ENCODE measurements at places on chromosomes 12 and 14. TPM values are rescaled to one million over a fixed set of nuclear protein-coding genes. Genes with fewer than 3 reads are reported as not detected.
A peak's percentile ranks its signal among the peaks of the same experiment; 100 is the strongest.

- no peak overlapping the region for H3K27ac ChIP-seq
- H3K4me1 ChIP-seq = no peaks in the 10 kb centered on the region
Observed at GRCh38 chr12:89895591-89895990, 187.0 kb upstream of the ATP2B1 start.

DNA sequence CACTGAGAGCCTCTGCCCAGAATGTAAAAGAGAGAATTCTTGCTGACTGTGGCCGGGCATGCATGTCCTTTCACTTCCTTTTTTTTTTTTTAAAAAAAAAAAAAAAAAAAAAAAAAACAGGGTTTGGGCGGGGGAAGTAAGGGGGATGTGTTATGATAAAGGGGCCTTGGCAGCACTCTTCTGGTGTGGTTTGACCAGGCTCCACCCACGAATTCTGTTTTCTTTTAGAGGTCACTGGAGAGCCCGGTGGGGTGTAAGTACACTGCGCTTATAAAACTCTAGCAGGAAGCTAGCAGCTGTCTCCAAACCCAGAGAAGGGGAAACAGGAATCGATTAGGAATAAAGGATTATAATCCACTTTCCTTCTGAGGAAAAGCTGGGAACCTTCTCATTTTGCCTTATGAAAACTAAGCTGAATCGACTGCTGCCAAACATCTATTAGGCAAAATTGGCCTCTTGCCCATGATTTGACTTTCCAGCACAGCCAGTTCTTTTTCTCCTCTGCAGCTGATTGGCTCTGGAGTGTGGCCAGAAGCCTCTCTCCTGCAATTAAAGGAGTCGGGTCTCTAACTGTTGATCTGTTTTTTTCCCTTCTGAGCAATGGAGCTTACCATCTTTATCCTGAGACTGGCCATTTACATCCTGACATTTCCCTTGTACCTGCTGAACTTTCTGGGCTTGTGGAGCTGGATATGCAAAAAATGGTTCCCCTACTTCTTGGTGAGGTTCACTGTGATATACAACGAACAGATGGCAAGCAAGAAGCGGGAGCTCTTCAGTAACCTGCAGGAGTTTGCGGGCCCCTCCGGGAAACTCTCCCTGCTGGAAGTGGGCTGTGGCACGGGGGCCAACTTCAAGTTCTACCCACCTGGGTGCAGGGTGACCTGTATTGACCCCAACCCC is 27.7 kb upstream of the HIGD1C start:
- peak overlapping the region; percentile 82 for H3K27ac ChIP-seq
- no peaks in the 10 kb centered on the region for H3K27me3 ChIP-seq
- H3K36me3 ChIP-seq = no peaks in the 10 kb centered on the region
- H3K4me1 ChIP-seq = peaks cover 36% of the 10 kb centered on the region

- DNase-seq = peak; percentile 33
- H3K27ac ChIP-seq = no peak overlapping the region
- no peaks in the 10 kb centered on the region for H3K27me3 ChIP-seq
- H3K4me1 ChIP-seq = peaks cover 53% of the 10 kb centered on the region
- no peaks in the 10 kb centered on the region for H3K36me3 ChIP-seq
- H3K4me3 ChIP-seq = no peak overlapping the region
Observed at GRCh38 chr12:50258167-50258551, 25.2 kb downstream of the LIMA1 start.

HSPA2 gene
- total RNA-seq = 19.7 TPM

GRCh38 chr12:127398016-127398710 is 868.8 kb upstream of the TMEM132C start:
- peaks cover 4% of the 10 kb centered on the region for H3K27me3 ChIP-seq
- no peaks in the 10 kb centered on the region for H3K4me1 ChIP-seq
- no peak for DNase-seq
- no peak overlapping the region for H3K27ac ChIP-seq
